Mesendoderm (in vitro differentiated cells): ENCODE measurements at places on chromosomes 7 and 10.
A peak's percentile ranks its signal among the peaks of the same experiment; 100 is the strongest.

DNA sequence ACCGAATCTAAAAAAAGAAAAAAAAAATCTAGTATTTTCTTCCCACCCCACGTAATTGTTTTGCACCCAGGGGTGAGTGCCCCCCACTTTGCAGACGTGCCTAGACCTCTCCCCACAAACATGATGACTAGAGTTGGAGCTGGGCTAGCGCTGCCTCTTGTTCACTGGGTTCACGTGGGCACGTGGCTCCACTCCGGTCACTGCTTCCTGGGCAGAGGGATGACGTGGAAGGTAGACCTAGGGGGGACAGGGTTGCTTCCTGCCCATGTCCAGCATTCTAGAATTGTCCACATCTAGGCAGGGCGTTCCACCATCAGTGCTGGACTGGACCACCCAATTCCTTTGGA is 861 bp upstream of the LIMK1 start:
- DNase-seq: no peak
- peaks cover 11% of the 10 kb centered on the region for H3K4me1 ChIP-seq
- no peaks in the 10 kb centered on the region for H3K36me3 ChIP-seq
- no peak overlapping the region for H3K4me3 ChIP-seq

- peak; percentile 30 for DNase-seq
- no peaks in the 10 kb centered on the region for H3K27me3 ChIP-seq
- no peaks in the 10 kb centered on the region for H3K4me1 ChIP-seq
- no peaks in the 10 kb centered on the region for H3K36me3 ChIP-seq
- peak overlapping the region; percentile 98 for H3K27ac ChIP-seq
Observed at GRCh38 chr10:121975295-121976086, 474 bp upstream of the NSMCE4A start.

- no peak for DNase-seq
- no peaks in the 10 kb centered on the region for H3K4me1 ChIP-seq
- no peak overlapping the region for H3K27ac ChIP-seq
Observed at GRCh38 chr10:88028072-88028471, 164.6 kb downstream of the PTEN start.

GRCh38 chr7:27179503-27180430 is 5.3 kb downstream of the HOXA11 start:
- peaks cover 89% of the 10 kb centered on the region for H3K27me3 ChIP-seq
- no peak overlapping the region for H3K27ac ChIP-seq
- H3K36me3 ChIP-seq: no peaks in the 10 kb centered on the region
- H3K4me1 ChIP-seq: no peaks in the 10 kb centered on the region
- DNase-seq: peak; percentile 83
- no peak overlapping the region for H3K4me3 ChIP-seq

GRCh38 chr10:26810435-26811026 is 50.2 kb downstream of the ABI1 start:
- H3K27me3 ChIP-seq: no peaks in the 10 kb centered on the region
- no peak overlapping the region for H3K4me3 ChIP-seq
- peaks cover under 1% of the 10 kb centered on the region for H3K4me1 ChIP-seq
- H3K27ac ChIP-seq: no peak overlapping the region

DNA sequence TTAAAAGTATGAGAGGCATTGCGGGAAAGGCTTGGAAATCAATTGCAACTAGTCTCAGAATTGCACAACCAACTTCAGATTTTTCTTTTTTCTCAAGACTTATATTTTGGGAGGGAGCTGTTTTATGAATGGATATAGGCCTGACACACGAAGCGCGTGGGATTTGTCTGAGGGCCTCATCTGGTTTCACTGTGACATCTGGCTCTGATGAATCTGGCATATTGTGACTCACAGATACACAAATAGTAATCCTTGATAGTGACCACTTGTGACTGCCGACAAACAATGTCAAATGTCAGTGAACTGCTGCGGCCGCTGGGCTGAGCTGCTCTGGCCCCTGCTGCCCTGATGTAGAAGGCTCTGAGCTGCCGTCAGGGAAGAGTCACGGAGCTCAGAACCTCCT is 655.1 kb downstream of the INHBA start:
- no peaks in the 10 kb centered on the region for H3K36me3 ChIP-seq
- H3K4me1 ChIP-seq: no peaks in the 10 kb centered on the region
- no peak for DNase-seq
- H3K4me3 ChIP-seq: no peak overlapping the region

DNA sequence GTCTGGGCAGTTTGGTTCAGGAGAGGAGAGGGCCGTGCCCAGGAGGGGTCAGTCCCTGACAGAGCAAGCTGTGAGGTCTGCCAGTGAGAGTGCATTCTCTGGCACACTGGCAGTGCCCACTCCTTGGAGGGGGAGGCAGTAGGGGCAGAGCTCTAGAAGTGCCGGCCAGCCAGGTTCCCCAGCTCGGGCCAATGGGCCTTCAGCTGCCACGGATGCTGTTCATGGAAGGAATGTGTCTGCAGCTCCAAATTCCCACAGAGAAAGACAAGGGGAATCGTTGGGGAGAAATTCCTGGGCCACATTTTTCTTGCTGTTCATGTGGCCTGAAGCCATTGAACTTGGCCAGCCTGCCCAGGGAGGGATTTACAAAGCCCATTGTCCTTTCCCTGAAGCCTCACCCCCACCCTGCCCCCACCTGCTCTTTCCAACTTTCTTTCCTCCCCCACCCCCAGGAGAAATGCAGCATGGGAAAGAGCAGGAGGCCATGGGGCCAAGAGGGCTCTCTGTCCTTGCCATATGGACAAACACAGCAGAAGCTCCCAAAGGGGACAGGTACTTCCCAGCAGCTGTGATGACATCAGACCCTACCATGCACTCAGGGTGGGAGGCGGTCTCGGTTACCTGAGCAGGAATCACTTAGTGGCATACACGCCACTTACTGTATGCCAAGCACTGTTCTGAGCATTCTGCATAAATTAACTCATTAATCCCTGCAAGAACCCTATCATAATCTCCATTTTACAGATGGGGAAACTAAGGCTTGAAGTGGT is 70.7 kb downstream of the ARHGAP22 start:
- peak; percentile 92 for DNase-seq
- no peaks in the 10 kb centered on the region for H3K4me1 ChIP-seq
- no peak overlapping the region for H3K27ac ChIP-seq
- no peaks in the 10 kb centered on the region for H3K27me3 ChIP-seq
- H3K36me3 ChIP-seq: no peaks in the 10 kb centered on the region
